ENCODE measurements at places on chromosomes 4 and X.

DNA sequence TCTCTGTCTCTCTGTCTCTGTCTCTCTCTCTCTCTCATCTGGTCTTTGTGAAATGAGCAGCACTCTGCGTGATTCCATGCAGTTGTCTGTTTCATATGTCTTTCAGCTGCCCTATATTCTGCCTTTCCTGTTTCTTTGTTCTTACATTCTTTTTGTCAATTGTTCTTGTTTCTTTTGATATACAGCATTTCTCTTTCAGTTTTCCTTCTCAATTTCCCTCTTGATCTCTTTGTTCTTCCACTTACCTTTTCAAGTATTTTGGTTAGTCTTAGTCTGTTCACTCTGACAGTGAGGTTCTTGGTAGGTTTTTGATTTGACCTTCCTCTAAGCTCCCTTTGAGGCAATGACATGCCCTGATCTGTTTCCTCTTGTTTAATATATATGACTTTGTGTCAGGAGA is 20.4 kb downstream of the ZNF157 start:
- DNase-seq: no peak

DNA sequence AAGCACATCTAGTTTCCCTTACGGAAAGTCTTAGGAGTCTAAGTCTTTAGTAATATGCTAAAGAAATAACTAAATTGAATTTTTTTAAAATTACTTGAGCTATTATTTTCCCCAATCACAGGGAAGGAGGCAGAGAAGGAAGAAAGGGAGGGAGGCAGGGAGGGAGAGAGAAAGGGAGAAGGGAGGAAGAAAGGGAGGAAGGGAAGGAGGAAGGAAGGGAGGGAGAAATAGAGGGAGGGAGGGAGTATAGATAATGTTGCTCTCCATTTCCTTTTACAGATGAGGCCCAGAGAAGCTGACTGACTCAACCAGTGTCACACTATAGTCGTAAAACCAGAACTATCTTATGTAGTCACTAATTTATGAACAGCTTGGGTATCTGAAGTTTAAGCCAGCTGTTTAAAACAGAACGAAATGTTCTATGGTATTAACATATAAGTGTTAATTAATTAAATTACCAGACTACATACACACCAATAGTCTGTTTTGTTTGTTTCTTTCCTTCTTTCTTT is 14.6 kb downstream of the SH3RF1 start:
- peak; percentile 50 for DNase-seq

- DNase-seq: peak; percentile 60
Observed at GRCh38 chrX:103533511-103534216, 14.4 kb upstream of the RAB40A start.

GRCh38 chr4:118968005-118968404 is 79.4 kb downstream of the SYNPO2 start:
- peak; percentile 87 for DNase-seq

DNA sequence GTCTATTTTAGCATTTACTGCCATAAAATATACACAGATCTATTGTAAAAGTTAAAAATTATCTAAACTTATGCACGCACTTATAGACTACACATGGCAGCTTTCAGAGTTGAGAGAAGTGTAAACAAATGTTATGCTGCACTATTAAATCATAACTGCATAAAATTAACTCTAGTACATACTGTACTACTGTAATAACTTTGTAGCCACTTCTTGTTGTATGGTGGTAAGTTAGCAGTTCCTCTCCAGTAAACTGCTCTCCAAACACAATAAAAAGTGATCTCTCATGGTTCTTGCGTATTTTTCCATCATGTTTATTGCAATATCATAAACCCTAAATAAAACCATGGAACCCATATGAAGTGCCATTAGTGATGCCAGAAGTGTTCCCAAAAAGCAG is 9.6 kb downstream of the DDX60 start:
- no peak for DNase-seq

- no peak for DNase-seq
Observed at GRCh38 chr4:87117051-87117731, 103.2 kb downstream of the KLHL8 start.

GRCh38 chr4:108080747-108081146 is 88.0 kb downstream of the LEF1 start:
- DNase-seq: no peak

DNA sequence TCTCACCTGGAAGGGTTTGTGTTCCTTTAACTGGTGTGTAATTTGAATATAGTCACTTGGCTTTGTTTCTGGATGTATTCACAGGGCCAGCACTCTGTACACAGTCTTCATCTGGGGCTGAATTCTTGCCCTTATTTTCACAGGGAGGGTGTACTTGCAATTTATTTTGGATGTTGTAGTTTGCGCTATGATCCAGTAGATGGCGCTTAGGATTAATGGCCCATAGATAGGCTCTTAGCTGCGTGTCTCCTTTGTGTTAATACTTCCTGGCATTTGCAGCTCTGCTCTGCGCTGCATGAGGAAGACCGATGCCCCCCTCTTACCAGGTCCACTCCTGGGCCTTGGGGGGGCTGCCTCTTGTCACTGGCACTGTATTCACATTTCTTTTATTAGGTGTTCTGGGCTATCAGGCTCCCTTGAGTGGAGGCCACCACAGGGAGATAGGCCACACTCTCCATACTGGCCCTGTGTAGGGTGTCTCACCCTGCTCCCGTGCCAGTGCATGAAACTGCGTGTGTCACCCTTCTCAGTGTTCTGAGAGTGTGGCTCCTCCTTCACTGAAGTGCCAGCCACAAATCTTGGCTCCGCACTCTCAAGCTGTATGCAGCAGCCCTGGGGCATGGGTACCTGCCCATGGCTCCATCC is 562.2 kb downstream of the ZIC3 start:
- DNase-seq: peak; percentile 38

- peak; percentile 29 for DNase-seq
Observed at GRCh38 chrX:15564981-15565579, 35.7 kb downstream of the ACE2 start.

DNA sequence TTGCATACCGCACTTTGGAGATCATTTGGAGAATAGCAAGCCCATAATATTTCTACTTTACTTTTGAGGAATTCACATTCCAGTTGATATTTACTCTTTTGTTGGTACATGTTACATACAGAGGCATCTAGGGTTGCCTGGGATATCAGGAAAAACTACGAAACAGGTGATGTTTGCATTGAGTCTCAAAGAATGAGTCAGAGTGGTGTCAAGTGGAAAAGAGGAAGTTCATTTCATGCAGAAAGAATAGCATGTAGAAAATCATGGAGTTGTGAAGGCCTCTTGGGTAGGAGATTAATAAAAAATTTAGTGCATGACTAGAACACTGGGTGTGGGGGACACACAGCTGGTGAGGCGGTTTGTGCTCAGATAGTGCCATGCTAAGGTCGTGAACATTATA is 33.5 kb upstream of the ELOVL6 start:
- DNase-seq: no peak

- no peak for DNase-seq
Observed at GRCh38 chrX:107625739-107626138, 2.6 kb upstream of the PRPS1 start.

DNA sequence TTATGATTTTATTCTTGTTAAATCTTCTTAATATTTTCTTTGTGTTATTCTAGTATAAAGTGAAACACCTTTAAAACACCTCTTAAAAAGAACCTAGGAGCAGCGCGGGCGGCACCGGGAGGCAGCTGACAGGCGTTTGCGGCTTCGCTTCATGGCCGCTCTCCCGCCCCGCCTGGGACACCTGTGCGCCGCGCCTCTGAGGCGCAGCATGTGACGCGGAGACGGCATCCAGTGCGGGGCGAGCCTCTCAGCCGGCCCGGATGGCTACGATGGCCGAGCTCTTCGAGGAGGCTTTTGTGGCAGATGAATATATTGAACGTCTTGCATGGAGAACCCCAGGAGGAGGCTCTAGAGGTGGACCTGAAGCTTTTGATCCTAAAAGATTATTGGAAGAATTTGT is 1592.7 kb downstream of the TECRL start:
- no peak for DNase-seq

- no peak for DNase-seq
Observed at GRCh38 chrX:16714504-16714903, 2.0 kb upstream of the CTPS2 start.

DNA sequence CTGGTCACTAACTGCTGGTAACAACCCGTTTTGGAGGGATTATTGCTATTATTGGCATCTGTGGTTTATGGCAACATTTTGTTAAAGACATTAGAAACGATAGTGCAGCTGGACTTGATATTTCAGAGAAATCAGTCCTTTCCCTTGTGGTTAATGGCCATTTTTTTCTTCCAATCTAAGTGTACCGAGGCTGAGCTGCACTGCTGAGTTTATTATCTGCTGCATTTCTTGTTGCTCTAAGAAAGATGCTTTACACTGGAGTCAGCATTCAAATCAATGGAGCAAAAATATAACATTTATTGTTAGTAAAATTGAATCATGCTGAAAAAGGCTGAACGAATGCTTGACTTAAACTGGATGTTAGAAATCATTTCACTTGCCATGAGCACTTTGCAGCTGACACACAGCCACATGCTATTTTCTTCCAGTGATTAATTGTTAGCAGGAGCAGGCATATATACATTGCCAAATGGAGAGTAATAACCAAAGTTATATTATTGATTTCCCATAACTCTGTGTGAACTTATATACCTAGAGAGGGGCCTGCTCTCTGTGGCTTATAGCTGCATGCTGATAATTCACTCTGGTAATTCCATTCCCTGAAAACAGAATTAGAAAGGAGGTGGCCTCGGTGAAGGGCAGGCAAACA is 66.5 kb upstream of the TTC29 start:
- no peak for DNase-seq

DNA sequence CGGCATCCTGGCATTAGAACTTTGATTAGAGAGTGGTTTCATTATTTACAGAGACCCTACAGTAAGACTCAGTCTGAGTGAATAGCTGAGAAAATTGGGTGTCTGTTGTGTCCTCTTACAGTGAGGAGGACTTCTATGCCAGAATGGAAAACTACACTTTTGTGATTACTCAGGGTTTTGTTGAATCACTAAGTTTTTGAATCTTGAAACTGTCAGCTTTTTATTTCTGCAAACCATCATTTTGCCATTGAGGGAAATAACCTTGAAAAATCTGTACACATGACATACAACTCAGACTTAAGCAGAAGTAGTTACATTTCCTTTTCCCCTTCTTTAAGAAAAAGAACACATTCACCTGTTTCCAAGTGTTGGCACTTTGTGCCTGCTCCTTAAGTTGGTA is 117.6 kb upstream of the RASGEF1B start:
- no peak for DNase-seq

GRCh38 chrX:108322234-108322633 is 116.0 kb downstream of the COL4A6 start:
- no peak for DNase-seq

DNA sequence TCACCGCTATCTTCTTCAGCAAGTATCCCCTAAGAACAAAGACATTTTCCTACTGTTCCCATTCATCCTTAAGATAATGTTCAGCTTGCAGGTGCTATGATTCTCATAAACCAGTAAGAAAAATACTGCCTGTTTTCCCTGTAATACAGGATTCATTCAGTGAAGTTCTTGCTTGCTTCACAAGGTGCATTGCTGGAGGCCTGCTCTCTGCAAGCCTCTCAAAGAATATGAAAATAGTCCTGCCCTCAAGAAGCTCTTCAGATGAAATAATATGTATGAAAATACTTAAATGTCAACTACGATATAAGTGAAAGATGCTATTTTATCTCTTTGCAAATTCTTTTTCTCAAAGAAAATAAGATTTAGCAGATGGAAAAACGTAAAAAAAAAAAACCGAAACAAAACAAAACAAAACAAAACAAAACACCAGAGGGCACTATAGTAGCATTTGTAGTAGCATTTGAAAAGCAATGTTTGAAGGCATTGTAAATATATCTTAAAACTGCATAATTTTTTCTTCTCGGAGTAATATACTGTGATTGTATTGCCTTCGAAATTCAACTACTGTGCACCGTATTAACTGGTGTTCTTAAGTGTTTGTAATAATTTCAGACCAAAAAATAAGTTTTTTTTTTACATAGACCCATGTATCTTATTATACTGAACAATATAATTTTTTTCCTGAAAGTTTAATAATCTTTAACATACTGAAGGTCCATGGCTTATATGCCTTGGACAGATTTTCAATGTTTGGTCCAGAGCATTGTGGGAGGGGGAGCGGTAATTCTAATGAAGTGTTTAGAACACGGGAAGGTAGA is 26.0 kb downstream of the ADH4 start:
- no peak for DNase-seq

GRCh38 chr4:161256716-161257115 is 907.1 kb downstream of the FSTL5 start:
- no peak for DNase-seq

DNA sequence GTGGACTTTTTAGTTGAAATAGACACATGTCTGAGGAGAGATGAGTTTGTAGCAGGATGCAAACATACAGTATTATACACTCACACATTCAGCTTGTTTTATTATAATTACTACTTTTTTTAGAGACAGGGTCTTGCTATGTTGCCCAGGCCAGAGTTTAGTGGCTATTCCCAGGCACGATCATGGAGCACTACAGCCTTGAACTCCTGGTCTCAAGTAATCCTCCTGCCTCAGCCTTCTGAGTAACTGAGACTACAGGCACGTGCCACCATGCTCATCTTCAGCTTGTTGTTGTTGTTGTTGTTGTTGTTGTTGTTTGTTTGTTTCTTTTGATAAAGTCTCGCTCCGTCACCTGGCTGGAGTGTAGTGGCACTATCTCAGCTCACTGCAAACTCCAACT is 94.7 kb upstream of the ACSL4 start:
- no peak for DNase-seq

DNA sequence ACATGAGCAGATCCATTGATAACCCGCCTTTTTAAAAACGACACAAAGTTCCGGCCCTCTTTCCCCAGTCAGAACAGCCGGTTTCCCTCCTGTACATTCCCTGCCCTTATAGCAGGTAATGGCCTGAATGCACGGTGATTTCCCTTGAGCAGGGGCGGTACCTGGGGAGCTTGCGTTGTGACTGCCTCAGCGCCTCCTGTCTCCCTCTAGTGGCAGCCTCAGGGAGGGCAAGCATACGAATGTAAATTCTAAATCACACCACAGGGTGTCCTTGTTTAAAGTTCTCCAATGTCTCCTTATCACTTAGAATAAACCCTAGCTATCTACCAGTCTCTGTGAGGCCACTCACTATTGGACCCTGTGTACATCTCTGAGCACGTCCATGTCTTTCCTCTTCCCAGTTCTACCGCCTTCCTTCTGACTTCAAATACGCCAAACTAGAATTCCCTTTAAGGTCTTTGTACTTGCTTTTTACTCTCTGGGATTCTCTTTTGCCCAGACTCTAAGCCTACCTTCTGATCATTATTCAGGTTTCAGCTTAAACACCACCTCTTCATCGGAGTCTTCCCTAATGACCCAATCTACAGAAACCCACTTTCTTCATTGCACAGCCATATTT is 18.4 kb upstream of the LDB2 start:
- peak; percentile 35 for DNase-seq

DNA sequence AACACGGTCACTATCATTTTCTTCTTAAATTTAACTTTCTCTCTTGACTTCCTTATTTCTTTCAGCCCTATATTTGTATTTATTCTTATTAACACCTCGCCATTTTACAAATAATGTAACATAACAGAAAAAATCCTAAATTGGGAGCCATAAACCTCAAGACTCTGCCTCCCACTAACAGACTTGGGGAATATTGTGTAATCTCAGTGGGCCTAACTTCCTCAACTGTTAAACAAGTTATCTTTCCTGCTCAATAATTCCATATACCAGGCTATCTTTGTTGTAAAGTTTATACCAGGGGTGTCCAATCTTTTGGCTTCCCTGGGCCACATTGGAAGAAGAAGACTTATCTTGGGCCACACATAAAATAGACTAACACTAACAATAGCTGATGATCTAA is 26.2 kb downstream of the PRSS12 start:
- DNase-seq: no peak
